Cerebellar cortex (tissue), 1 donor: ENCODE measurements at places on chromosomes 7 and 10.

- DNase-seq = peak; percentile 65
Observed at GRCh38 chr7:128103498-128104107, 72.4 kb upstream of the LRRC4 start.

DNA sequence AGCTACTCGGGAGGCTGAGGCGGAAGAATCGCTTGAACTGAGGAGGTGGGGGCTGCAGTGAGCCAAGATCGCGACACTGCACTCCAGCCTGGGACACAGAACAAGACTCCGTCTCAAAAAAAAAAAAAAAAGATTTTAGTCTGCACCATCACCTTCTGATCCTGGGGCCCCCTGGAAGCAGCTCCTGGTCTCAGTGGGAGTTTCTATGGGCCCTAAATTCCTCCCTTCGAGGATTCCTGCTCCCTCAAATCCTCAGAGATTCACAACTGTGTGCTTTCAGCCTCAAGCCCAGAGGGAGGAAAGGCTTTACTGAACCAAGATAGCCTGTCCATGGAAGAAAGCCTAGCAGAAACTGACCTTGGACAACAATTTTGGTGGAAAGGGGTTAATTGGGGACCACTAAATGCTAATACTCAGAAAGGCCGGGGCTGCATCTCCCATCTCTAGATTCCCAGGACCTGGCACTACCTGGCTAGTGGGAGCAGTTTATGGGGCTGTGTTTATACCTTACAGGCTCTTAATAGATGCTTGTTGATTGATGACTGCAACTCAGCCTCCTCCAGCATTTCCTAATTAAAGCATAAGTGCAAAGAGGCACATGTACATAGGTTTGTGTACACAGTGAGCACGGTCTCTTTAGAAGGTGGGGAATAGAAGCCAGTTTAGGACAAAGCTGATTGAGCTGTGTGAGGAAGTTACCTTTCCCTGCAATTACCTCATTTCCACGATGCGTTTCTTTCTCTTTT, 9.2 kb upstream of the FGFR2 start:
- DNase-seq = peak; percentile 81

DNA sequence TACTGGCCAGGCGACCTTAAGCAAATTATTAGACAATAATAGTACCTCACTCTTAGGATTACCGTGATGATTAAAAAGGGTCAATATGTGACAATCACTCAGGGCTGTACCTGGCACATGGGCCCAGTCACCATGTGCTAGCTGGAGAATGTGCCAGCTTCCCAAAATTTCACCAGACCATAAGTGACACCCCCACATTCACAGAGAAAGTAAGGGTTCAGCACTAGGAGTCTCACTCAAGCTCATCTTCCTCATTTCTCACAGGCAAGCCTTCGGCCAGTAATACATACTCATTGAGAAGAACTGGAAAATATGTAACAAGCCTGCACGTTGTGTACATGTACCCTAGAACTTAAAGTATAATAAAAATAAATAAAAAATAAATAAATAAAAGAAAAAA, 22.4 kb upstream of the C10orf71 start:
- DNase-seq = no peak

DNA sequence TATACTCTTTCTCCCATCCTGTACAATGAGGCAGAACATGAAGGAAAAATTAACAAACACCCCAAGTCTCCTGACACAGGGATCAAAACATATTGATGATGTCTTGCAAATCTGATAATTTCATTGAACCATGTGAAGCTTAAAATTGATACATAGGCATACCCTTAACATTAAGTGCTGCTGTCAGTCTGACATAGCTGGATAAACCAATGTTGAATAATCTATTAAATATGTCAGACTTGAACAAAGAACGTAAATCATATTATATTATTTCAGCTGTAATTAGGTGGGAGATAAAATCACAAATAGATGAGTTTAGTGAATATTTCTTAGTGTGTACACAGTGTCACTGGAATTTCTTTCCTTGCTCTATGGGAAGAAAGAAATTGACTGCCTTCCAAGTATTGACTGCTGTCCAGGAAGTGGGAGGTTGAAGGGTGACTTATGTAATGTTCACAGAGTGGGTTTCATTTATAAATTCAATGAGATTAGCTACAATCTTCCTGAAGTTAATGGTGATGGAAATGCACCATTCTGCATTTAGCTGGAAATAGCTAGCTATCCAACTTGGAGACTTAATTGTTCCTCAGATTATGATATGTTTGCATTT, 170.8 kb downstream of the AUTS2 start:
- no peak for DNase-seq
